ENCODE measurements at places on chromosomes 5 and 9. TPM values are rescaled to one million over a fixed set of nuclear protein-coding genes. Genes with fewer than 3 reads are reported as not detected.

- no peak overlapping the region for H3K27ac ChIP-seq
- H3K4me1 ChIP-seq: no peaks in the 10 kb centered on the region
- H3K36me3 ChIP-seq: no peaks in the 10 kb centered on the region
- H3K27me3 ChIP-seq: no peaks in the 10 kb centered on the region
- H3K4me3 ChIP-seq: no peak overlapping the region
Observed at GRCh38 chr5:55356896-55357295, 49.1 kb downstream of the MTREX start.

DNA sequence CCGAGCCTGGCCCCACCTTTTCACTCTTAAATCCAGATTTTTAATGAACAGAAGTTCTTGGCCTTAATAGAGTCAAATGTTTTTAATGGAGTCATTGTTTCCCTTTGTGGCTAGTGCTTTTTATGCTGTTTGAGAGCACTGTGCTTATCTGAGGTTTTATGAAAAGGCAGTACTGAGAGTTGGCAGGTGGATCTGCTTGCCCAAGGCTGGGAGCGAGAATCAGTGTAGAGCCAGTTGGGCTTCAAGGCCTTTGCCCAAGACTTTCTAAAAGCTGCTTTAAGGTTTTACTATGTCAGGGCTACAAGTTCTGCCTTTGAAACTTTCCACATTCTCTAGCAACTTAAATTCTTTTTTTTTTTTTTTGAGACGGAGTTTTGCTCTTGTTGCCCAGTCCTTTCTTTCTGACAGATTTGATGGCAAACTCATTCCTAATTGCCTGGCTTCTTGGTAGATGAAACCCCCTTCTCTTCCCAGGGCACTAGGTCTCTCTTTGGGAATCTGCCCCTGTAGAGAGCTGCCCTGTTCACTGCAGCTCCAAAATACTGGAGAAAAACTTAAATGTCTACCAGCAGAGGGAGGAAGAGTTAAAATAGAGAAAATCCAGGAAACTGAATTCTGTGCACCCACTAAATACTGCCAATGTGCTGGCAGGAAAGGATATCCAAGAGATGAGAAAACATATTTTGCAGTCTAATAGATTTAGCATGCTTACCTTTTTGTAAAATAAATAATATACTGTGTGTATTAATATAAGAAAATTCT lies 36.9 kb upstream of the CDK20 start:
- no peaks in the 10 kb centered on the region for H3K27me3 ChIP-seq
- no peak for DNase-seq
- no peaks in the 10 kb centered on the region for H3K36me3 ChIP-seq
- no peak overlapping the region for H3K4me3 ChIP-seq

Gene OBP2B
- total RNA-seq: not detected

Gene NTNG2
- 0.34 TPM for total RNA-seq

Gene NUTM2F
- not detected for total RNA-seq

Data from right lobe of liver (tissue), 6 donors.